ENCODE measurements at places on chromosomes 3 and 15.

DNA sequence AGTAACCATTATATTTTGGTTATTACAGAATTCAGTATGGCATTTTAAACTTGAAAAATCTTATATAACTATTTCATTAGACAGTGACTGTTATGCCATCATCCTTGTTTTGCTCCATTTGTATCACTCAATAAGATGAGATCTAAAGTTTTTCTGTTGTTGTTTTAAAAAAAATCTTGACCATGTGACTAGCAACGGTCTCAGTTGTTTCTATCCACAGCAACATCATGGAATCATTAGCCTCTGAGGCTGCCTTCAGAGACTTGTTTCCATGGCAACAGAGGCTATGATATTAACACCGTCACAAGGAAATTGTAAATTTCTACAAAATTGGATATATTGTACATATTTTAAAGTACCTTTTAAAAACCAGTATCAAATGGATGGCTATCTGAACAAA lies 129.8 kb downstream of the DLG1 start:
- DNase-seq, result peak; percentile 25

DNA sequence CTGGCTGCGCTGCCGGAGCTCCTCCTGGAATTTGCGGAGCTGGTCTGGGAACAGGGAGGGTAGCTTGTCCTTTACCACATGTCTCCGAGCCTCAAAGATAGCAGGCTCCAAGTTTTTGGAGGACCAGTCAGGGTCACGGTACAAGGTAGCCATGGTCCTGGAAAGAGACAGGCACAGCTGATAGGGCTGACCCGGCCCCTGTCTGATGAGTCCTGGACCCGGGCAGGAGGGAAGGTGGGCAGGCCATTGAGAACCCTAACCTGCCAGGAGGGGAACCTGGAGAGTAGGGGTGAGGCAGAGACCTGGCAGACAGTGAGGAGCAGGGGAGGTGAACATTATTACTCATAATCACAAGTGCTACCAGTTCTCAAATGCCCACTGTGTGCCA lies 20.4 kb upstream of the EHD4 start:
- no peak for DNase-seq

GRCh38 chr3:32423956-32424557 lies 32.4 kb downstream of the CMTM7 start:
- DNase-seq, result no peak

GRCh38 chr3:114361391-114361790 lies 67.6 kb downstream of the TIGIT start:
- no peak for DNase-seq

GRCh38 chr15:89091627-89092220 lies 3.5 kb downstream of the ABHD2 start:
- no peak for DNase-seq

DNA sequence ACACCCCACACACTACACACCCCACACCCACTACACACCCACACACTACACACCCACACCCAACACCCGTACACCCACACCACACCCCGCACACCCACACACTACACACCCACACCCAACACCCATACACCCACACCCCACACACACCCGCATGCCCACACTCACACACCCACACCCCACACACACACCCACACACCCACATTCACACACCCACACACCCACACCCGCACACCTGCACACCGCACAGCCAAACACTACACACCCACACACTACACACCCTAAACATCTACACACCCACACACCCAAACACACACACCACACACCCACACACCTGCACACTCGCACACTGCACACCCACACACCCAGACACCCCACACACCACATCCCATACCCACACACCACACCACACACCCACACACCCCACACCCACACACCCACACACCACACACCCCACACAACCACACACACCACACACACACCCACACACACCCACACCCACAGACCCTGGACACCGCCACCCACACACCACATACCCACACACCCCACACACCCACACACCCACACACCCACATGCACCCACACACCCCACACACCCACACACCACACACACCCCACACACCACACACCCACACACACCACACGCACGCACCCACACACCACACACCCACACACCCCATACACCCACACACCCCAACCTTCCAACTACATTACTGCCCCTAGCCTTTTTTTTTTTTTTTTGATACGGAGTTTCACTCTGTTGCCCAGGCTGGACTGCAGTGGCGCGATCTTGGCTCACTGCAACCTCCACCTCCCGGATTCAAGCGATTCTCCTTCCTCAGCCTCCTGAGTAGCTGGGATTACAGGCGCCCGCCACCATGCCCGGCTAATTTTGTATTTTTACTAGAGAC lies 16.9 kb downstream of the CEP19 start:
- no peak for DNase-seq

- no peak for DNase-seq
Measured at GRCh38 chr3:72590732-72591221, 257.5 kb downstream of the SHQ1 start.

DNA sequence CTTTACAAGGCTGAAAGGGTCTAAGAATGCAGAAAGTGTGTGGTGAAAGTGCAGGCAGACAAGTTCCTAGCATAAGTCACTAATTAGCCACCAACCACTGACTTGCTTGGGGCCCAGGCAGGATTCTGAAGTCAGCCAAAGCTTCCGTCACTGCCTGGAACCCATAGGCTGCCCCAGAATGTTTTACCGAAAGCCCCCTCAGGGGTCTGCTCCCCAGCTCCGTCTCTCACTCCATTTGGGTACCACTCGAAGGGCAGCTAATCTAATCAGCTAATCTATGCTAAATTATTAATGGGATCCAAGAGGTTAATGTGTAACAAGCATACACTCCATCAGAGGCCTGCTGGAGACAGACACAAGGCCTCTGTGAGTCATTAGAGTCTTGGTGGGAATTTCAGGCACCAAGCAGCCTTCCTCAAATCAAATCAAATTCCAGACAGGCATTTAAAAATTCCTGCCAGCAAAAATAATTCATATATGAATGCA lies 13.2 kb downstream of the ADAMTS9 start:
- DNase-seq, result peak; percentile 47

- DNase-seq, result no peak
Measured at GRCh38 chr15:88072598-88073390, 183.7 kb downstream of the NTRK3 start.

DNA sequence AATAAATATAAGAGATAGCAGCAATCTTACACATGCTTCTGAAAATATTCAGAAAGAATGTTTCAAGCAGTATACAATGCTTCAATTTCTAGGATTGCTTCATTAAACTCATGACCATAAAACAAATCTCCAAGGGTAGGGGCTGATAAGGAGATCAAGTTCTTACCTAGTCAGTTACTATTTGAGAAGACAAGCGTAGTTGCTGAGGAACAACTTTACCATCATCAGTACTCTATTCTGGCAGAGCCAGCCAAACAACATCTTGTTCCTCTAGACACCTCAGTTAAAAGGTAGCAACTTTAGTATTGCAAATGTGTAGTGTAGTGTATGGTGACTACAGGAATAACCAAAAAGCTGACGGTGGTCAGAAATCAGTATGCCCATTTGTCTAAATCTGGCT lies 85.4 kb upstream of the CHRM5 start:
- no peak for DNase-seq

GRCh38 chr3:129226374-129226773 lies 23.0 kb upstream of the COPG1 start:
- no peak for DNase-seq
